ENCODE measurements at places on chromosomes 5 and 9. TPM values are rescaled to one million over a fixed set of nuclear protein-coding genes. Genes with fewer than 3 reads are reported as not detected.

The POLE3 gene
- 31.0 TPM for total RNA-seq

The BOD1 gene
- 38.3 TPM for total RNA-seq

The GFPT2 gene
- total RNA-seq = 7.9 TPM

The LRRC19 gene
- total RNA-seq = 45.1 TPM

The CEP78 gene
- total RNA-seq = 5.7 TPM

The FGF1 gene
- total RNA-seq = 0.35 TPM

The ZNF366 gene
- total RNA-seq = 0.96 TPM

The PTRH1 gene
- total RNA-seq = 10.5 TPM

The NDOR1 gene
- 19.0 TPM for total RNA-seq

The PTPDC1 gene
- 5.7 TPM for total RNA-seq
